ENCODE measurements at places on chromosomes 13 and 19.

DNA sequence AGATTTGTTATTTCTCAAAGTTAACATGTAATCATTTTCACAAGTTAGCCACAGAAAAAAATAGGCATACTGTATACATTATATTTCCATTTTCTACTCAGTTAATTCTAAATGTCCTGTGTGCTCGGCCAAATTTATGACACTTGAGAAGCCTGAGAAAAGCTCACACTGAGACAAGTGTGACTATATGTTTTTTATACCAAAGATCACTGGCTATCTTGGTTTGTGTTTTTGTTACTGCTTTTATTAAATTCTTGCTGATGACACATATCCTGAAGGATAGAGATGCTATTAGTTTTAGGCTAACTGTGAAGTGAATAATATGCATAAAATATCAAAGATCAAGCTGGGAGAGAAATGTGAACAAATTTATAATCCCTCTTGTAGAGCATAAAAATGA lies 49.3 kb upstream of the IL17D start:
- DNase-seq: no peak

DNA sequence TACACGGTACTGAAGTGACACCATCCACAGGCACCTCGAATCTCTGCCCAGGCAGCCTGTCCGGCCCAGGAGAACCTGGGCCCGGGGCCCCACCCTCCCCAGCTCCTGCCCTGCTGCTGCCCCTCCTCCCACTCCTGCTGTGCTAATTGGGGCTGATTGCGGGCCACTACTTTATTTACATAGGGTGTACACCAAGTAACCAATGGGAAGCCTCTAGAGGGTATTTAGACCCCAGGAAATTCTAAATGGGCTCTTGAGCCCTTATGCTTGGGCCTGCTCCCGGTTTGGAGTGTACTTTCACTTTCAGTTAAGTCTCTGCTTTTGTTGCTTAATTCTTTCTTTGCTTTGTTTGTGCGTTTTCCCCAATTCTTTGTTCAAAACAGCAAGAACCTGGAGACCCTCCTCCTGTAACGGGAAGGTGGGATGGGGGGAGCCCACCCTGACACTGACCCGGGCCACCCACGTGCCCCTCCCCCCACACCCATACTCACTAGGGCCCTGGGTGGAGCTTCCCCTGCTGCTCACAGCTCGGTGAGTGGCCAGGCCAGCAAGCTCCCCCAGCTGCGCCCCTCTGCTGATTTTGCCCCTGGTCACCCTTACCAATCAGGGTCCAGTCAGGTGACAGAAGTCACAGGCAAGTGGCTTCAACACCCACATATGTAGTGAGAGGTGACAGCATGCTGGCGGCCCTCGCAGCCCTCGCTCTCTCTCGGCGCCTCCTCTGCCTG lies 9.4 kb downstream of the SCGB2B2 start:
- no peak for DNase-seq

GRCh38 chr19:54105796-54106195 lies 3.1 kb downstream of the NDUFA3 start:
- DNase-seq: no peak

- DNase-seq: no peak
Observed at GRCh38 chr13:113028336-113029060, 59.5 kb downstream of the MCF2L start.

GRCh38 chr19:39297931-39298634 lies 1.9 kb downstream of the IFNL1 start:
- no peak for DNase-seq

- DNase-seq: no peak
Observed at GRCh38 chr13:67860315-67860714, 630.2 kb upstream of the PCDH9 start.

DNA sequence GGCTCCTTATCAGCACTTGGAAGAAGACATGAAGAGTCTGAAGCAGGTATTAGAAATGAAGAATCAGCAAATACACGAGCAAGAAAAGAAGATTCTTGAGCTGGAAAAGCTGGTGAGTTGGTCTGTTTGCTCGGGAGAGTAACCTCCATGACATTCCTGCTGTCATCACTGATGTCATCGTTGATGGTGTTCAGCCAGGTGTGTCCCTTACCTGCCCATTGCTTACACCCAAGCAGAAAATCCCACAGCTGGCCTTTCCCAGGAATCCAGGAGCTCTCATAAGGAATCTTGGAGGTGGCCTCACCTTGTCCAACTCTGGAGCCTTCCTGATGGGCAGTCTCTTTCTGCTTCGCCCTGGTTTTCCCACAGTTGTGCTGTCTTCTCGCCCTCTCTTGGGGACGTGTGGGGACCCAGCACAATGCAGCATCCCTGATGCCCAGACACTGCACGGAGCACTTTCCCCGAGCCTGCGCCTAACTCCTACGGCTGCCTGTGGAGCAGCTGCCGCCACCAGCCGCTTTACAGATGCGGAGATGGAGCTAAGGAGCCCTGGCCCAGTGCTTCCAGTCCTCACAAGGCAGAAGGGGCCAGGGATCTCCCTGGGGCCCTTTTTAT lies 97.0 kb downstream of the SLC7A1 start:
- DNase-seq: no peak

DNA sequence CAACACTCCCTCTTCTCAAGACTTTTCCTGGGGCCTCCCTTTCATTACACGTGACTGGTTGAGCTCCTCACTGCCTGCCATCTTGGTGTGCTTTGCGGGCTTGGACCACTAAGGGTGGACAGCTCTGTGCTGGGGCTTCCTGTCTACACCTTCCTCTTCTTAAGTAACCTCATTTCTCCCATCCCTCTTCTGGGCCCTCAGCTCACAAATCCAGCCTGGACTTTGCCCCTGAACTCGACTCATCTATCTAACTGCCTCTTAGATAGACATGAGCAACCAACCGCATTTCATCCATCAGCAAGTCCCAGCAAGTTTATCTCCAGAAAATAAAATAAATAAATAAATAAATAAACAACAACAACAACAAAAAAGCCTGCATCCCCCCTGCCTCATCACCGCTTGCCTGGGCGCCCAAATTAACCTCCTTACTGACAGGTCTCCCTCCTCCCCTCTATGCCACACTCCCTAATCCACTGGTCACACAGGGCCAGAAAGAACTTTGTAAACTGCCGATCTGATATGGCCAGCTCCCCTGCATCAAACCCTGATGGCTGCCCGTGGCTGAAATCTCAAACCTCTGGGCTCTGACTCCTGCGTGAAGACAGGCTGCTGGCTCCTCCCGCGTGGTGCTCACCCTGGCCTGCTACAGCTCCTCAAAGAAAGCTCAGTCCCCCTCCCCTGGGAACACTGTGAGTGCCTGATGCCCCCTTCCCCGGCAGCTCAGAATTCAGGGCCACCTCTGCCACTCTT lies 7.8 kb downstream of the ISOC2 start:
- no peak for DNase-seq

DNA sequence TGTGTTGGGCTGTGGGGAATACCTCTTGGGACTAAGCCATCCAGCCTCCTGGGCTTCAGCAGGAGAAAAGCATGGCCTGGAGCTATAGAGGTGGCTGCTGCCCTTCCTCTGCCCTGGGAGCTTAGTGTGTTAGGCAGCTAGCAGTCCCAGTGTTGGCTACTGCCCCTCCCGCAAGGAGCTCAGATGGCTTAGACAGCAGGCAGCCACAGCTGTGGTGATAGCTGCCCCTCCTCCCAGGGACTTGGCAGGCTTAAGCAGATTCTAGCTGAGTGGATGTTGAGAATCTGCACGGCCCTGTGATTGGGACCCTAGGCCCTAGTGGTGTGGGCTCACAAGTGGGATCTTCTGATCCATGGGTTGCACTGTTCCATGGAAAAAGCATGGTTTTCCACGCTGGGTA lies 264.5 kb downstream of the TDRD3 start:
- DNase-seq: no peak

DNA sequence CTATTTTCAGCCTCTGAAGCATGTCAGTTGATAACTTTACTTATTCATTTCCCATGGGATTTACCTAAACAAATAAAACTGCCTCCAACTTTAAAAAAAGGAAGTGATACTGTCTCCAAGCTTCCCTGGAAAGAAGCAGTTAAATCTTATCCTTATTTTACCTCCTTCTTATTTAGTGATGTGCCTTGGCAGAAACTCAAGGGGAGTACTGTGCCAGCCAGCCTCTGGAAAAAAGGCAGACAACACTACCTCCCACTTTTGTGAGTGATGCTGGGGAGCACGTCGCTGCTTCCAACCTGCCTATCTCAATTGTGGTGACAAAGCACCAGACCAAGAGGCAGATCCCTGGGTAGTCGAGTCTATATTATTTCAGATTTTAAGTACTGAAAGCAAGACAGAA lies 765.6 kb downstream of the DIAPH3 start:
- DNase-seq: no peak

GRCh38 chr19:54341295-54341694 lies 2.3 kb upstream of the LILRA4 start:
- DNase-seq: no peak

GRCh38 chr13:64910096-64910495 lies 2320.0 kb downstream of the PCDH9 start:
- no peak for DNase-seq

GRCh38 chr13:25902891-25903341 lies 148.9 kb downstream of the SHISA2 start:
- DNase-seq: no peak

DNA sequence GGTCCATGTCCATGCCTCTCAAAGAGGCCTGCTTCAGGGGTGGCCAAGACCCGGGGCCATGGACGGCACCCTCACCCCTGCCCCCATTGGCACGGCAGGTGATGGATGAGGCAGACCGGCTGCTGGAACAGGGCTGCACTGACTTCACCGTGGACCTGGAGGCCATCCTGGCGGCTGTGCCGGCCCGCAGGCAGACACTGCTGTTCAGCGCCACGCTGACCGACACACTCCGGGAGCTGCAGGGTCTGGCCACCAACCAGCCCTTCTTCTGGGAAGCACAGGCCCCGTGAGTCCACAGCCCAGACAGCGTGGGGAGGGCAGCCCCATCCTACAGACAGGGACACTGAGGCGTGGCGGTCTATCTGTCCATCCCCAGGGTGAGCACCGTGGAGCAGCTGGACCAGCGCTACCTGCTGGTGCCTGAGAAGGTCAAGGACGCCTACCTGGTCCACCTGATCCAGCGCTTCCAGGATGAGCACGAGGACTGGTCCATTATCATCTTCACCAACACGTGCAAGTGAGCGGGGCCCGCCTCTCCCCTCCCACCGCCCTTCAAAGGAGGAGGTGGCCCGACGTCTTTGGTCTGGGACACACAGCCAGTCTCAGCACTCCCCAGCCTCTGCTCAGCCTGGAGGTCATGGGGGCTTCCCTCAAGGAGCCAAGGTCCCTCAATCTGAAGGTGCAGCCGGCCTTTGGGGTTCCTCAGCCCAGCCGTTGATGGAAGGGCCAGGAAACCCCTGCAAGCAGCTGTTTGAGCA lies 2.9 kb downstream of the DDX49 start:
- no peak for DNase-seq

- DNase-seq: no peak
Observed at GRCh38 chr13:21138561-21138960, 37.8 kb downstream of the SKA3 start.

DNA sequence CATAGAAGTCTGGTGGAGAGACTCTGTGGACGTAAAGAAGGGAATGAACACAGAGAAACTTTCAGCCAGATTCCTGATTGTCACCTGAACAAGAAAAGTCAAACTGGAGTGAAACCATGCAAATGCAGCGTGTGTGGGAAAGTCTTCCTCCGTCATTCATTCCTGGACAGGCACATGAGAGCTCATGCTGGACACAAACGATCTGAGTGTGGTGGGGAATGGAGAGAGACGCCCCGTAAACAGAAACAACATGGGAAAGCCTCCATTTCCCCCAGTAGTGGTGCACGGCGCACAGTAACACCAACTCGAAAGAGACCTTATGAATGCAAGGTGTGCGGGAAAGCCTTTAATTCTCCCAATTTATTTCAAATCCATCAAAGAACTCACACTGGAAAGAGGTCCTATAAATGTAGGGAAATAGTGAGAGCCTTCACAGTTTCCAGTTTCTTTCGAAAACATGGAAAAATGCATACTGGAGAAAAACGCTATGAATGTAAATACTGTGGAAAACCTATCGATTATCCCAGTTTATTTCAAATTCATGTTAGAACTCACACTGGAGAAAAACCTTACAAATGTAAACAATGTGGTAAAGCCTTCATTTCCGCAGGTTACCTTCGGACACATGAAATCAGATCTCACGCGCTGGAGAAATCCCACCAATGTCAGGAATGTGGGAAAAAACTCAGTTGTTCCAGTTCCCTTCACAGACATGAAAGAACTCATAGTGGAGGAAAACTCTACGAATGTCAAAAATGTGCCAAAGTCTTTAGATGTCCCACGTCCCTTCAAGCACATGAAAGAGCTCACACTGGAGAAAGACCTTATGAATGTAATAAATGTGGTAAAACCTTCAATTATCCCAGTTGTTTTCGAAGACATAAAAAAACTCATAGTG lies 10.8 kb downstream of the ZNF101 start:
- DNase-seq: no peak

DNA sequence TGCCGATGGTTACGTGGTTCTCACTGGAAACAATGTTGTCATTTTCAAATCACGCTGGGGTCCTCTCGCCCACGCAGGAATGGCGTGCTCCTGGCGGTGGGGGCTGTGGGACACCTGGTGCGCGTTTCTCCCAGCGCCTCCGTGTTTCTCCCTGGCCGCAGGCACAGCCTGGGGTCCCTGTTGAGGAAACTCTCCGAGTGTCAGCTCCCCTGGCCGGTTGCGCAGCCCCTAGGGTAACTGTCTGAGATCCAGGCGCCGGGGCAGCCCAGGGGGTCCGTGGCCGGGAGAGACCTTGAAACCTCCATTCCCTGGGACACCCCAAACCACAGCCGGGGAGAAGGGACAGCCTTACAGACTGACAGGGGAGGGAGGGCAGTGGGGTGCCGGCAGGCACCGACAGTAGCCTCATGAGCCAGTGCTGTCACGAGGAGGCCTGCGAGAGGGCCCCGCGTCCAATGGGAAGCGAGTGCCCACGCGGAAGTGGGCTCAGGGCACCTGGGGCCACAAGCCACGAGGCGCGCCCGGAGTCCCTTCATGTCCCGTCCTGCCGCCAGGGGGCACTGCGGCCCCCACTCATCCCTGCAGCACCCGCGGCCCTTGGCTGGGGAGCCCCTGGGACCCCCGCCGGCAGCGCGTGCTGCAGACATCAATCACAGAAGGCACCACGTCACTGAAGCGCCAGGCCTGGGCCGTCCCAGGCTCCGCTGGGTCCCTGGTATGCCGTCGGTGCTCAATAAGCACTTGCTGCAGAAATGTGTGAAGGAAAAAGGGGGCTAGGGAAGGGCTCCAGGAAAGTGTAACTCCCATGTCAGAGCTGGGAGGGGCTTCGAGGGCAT lies 9.5 kb downstream of the ADAMTSL5 start:
- peak; percentile 10 for DNase-seq

GRCh38 chr19:38036707-38037611 lies 130.0 kb downstream of the SIPA1L3 start:
- no peak for DNase-seq

- no peak for DNase-seq
Observed at GRCh38 chr19:45664575-45664974, 3.4 kb upstream of the GIPR start.

- DNase-seq: no peak
Observed at GRCh38 chr13:101979825-101980224, 422.0 kb downstream of the FGF14 start.

- no peak for DNase-seq
Observed at GRCh38 chr19:14472202-14472938, 2.8 kb downstream of the PTGER1 start.

- no peak for DNase-seq
Observed at GRCh38 chr19:39557811-39558623, 18.1 kb upstream of the EID2 start.

- DNase-seq: no peak
Observed at GRCh38 chr19:4908781-4909155, 533 bp upstream of the UHRF1 start.
